AG08396 (cell line): ENCODE measurements at places on chromosomes 7 and 10.
A peak's percentile ranks its signal among the peaks of the same experiment; 100 is the strongest.

DNA sequence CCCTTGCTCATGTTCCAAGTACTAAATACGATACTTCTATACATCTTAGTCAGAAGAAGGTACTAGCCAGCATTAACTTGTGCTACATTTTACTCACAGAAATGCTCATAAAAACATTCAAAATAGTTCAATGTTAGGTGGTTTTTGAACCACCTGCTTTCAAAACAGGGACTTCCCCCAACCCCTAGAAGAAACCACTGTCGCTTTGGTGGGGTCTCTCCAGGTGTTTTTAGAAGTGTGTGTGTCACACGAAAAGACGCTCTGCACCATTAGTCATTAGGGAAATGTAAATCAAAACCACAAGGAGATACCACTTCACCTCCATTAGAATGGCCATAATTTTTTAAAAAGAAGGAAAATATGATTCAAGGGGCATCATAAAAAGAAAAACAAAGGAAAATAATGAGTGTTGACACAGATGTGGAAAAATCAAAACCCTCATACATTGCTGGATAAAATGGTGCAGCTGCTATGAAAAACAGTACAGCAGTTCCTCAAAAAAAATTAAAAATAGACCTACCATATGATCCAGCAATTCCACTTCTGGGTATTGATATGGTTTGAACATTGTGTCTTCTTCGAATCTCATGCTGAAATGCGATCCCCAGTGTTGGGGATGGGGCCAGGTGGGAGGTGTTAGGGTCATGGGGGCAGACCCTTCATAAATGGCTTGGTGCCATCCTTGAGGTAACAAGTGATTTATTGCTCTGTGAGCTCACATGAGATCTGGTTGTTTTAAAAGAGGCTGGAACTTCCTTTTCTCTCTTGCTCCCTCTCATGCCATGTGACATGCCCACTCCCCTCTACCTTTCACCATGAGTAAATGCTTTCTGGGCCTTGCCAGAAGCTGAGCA lies 74.2 kb downstream of the MALSU1 start:
- no peak for DNase-seq

DNA sequence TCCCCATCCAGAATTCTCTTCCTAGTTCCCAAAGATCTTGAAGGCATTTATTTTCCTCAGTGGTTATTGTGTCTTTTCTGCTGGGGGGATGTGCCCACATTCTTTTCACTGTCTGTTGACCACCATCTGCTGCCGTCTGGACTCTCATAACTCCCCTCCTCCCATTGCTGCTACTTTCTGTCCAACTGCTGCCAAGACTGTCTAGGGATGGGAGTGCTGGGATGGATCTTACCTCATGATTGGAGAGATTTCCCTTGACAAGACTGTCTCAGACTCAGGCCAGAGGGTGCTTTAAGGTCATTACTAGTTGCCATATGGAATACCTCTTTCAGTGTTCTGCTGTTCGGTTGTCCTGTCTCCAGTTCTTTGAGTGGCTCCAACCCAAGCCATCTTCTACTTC lies 141.6 kb downstream of the C1GALT1 start:
- no peak for DNase-seq

GRCh38 chr10:128044961-128045832 lies 81.0 kb downstream of the MKI67 start:
- DNase-seq: no peak

- no peak for DNase-seq
These were observed 56.7 kb downstream of the PCLO start for GRCh38 chr7:83105948-83106347.

DNA sequence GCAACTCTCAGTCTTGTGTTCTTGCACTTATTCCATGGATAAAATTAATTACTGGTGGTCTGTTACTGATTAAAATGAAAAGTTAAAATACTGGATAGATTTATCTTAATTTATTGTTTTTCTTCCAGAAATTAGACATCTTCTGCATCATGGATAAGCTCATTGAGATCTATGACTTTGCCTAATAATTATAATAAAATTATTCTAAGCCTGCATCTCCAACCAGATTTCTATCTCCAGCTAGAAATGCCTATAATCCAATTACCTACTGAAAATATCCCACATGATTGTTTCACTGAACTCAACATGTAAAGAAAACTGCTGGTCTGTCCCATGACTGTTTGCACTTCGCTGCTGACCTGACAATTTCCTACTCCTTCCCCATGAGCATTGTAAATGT lies 88.3 kb upstream of the ACBD5 start:
- no peak for DNase-seq

GRCh38 chr10:124116771-124117510 lies 23.5 kb upstream of the CHST15 start:
- no peak for DNase-seq

DNA sequence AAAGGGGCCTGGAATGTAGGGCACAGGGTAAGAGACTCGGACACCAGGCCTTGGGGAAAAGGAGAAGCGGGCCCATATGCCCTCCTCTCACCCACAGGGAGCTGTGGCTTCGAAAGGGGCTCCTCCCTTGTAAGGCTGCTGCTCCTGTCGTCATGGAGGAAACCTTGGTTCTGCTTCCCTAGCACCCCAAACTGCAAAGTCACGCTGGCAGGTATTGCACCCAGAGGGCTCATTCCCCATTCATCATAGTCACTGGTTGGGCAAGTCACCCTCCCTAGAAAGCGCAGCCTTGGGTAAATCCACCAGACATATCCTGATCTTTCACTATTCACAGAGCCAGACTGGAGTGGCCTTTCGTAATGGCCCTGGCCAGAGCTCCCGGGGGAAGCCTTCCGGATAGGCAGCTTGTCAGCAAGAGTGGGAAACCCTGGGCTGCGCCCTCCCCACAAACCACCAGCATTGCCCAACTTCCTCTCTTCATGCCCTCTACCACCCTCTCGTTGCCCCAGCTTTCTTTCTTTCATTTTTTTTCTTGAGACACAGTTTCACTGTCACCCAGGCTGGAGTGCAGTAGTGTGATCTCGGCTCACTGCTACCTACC lies 121.0 kb downstream of the HIP1 start:
- no peak for DNase-seq

DNA sequence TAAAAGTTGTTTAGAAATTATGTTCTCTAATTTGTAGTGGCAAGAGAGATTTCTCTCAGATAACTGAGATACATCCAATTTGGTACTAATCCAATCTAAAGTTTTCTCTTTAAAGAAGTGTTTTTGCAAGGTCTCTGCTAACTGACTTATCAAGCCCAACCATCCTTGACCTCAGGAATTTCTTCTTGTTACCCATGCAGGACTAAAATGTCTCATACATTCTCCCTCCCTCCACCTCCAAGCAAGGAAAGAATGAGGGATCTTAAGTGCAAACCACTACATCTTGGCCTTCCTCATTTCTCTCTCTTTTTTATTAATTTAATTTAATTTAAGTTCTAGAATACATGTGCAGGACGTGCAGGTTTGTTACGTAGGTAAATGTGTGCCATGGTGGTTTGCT lies 12.8 kb downstream of the NRAP start:
- DNase-seq: no peak

- DNase-seq: no peak
These were observed 5.2 kb upstream of the FRA10AC1 start for GRCh38 chr10:93707623-93708022.

DNA sequence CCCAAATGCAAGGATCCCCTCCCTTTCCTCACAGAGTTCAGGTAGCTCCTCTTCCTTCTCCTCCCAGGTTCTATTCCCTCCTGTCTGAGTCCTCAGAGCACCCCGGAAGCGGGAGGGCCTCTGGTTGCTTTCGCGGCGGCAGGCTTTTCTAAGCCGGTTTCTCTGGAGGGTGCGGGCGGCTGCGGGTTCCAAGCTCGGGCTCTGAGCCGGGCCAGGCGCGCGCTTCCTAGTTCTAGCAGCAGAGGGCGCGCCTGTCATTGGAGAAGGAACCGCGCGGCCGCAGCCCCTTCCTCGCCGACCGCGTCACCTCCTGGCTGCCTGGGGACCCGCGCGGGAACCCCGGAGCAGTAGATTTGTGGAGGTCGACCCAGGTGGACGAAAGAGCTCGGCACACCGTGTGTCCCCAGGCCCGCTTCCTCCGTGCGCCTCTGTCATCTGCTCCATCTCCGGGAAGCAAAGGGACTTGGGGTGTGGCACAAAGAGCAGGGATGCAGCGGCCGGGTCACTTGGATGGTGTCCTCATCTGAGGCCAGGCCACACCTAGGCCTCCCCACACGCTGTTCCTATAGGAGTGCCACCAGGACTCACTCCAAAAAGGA lies 389.0 kb upstream of the PODXL start:
- DNase-seq: peak; percentile 72

GRCh38 chr10:89348975-89349374 lies 21.2 kb downstream of the IFIT3 start:
- DNase-seq: no peak

- no peak for DNase-seq
These were observed 55.6 kb downstream of the CC2D2B start for GRCh38 chr10:95963202-95963990.

- no peak for DNase-seq
These were observed 10.5 kb downstream of the ADAM22 start for GRCh38 chr7:87944547-87944946.

DNA sequence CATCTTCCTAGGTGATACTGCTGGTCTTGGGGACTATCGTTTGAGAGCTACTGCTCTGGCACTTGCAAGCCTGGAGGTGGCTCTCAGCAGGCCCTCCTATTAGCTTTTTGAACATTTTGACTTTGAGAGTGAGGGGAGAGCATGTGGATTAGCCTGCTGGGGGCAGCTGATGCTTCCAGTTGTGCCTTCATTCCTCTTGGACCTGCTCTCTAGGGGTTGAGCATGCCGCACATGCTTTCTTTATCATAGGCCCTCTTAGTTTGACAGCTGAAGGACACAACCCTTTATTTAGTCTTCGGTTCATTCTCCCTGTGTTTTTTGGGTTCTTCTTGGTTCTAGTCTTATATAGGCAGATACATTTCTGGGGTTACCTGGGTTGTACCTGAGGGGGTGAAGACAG lies 132.1 kb downstream of the GALNT17 start:
- no peak for DNase-seq

DNA sequence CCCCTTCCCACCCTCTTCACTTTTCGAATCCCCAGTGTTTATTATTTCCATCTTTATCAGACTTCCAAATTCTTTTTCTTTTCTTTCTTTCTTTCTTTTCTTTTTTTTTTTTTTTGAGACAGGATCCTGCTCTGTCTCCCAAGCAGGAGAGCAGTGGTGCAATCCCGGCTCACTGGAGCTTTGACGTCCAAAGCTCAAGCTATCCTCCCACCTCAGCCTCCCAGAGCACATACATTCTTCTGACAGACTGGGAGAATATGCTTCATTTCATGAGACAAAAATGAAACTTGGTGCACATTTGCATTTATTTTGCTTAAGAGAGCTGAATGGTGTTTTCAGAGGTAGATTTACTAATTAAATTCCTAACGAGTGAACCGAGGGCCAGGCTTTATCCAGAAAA lies 80.1 kb upstream of the FZD8 start:
- DNase-seq: no peak

- no peak for DNase-seq
These were observed 15.5 kb upstream of the ADGRA1 start for GRCh38 chr10:133072196-133072595.
